ENCODE measurements at places on chromosomes 1 and 21.
A peak's percentile ranks its signal among the peaks of the same experiment; 100 is the strongest.

DNA sequence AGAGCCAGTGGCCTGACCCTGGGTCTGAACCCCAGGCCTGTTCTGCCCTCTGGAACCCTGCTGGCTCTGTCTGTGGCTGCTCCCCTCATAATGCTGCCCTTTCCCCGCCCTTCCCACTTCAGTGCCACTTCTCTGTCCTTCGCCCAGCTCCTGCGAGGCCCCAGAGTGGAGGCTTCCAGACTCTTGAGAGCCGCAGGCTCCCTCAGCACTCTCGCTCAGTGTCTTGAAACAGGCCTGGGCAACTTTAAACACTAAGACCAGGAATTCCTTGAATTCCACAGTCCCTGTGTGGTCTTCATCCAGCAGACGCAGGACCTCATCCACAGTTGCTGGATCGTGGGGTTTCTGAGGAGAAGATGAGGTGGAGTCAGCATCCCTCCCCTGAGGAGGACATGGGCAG is 3.5 kb downstream of the CRNN start:
- DNase-seq, result peak; percentile 42

- DNase-seq, result no peak
Observed at GRCh38 chr1:163872067-163872466, 550.3 kb downstream of the NUF2 start.

- no peak for DNase-seq
Observed at GRCh38 chr21:35963920-35964451, 96.3 kb downstream of the SETD4 start.

- peak; percentile 83 for DNase-seq
Observed at GRCh38 chr1:40612345-40612831, 53.1 kb downstream of the RIMS3 start.

DNA sequence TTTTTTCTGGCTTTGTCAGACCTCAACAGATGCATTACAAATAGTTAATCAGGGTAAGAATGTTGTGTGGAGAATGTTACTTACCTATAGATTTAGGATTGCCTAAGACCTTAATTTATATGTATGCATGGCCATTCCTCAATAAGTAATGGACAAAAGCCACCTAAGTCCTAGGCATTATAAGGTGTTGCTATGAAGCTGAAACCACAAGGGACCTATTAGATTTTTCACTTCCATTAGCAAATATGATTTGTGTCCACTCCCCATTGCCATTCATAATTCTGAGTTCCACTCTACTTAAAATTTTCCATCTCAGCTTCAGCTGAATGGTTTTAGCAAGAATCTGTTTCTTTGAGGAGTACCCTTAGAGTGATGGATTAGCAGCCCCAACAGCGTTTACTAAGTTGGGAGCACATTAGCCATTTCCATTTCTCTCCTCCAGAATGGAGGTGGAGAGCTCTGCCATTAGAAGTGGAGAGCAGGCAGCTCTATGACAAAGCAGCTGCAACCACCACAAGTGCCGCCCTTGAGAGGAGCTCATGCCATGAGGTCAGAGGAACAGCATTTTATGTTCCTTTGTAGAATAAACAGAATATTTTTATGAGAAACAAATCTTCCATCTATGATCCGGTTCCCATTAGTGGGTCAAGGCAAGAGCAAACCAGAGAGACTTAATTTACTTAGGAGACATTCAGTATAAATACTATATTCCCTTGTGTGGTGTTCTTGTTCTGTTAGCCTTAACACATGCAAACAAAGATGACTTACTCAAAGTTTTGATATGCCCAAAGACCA is 28.9 kb upstream of the C1orf87 start:
- DNase-seq, result no peak

- no peak for DNase-seq
Observed at GRCh38 chr1:12147201-12147701, 19.5 kb upstream of the TNFRSF1B start.

DNA sequence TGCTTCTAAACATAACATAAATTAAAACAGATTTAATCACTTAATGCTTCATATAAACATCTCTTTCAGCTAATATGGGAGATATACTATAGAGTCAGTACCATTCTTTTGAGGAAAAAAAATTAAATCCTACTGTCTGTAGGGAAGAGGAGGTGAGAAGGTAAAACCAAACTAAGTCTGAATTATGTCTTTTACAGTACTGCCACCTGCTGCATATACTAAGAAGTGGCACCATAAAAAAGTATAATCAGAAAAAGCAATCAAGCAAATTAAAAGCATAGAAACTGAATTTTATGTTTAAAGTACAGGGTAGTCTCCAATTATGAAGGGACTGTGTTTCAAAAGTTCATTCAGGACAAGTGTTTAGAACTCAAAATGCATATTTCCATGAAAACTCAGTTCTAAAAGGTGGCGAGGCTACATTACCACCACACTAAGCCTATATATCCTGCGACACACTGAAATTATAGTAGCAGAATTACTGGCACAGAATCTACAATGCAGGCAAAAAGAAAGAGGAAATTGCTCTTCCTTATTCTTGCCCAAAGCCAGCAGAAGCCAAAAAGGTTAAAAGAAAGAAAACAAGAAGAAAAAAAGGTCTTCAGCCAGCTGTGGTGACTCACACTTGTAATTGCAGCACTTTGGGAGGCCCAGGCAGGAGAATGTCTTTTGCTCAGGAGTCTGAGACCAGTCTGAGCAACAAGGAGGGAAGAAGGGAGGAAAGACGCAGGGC is 9.0 kb downstream of the NSL1 start:
- DNase-seq, result no peak

DNA sequence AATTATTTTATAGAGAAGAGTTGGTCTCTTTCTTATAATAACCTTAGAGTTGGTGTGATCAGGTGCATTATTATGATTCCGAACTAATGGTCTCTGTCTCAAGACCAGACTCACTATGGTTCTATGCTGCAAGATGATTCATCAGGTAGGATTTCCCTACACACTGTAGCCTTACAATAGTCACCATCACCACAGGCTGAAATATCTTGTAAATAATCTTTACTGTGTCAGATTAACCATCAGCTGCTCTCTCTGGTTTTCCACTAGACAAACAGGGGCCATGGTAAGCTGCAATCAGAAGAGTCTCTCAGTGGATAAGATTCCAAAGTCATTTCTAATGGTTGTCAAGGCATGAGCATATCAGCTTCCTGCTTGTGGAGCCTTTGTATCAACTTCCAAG is 4.4 kb upstream of the GBP4 start:
- DNase-seq, result no peak

GRCh38 chr1:201748335-201748734 is 80.6 kb upstream of the IPO9 start:
- no peak for DNase-seq

GRCh38 chr1:32919811-32920733 is 18.9 kb upstream of the TMEM54 start:
- DNase-seq, result no peak

- no peak for DNase-seq
Observed at GRCh38 chr1:17635811-17636210, 96.3 kb downstream of the ARHGEF10L start.

DNA sequence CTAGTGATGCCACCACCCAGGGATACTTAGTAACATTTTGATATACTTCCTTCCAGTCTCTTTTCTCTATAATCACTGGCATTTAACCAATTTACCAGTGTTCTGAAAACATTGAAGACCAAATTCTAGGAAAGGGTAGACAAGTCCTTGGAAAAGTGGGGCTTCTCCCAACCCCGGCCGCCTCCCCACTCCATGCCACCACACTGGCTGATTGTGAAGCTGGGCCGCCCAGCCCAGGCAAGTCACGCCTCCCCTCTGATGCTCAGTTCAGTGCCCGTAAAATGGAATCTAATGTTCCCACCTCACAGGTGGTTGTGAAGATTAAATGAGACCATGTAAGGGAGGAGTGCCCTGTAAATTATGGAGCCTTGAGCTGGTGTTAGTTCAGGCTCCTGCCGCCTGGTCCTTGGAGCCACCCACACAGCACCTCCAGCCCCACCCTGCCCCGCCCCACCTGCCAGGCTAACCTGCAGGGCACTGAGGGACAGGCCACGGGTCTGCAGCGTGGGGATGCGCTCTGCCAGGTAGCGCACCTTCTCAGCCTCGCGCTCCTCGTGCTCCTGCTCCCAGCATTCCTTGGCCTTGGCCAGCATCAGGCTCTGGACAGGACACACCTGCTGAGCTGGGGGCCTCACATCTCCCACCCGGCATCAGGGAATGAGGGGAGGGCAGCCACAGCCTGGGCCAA is 7.3 kb downstream of the TNNI1 start:
- DNase-seq, result no peak

- DNase-seq, result no peak
Observed at GRCh38 chr1:183087001-183087400, 63.8 kb downstream of the LAMC1 start.

DNA sequence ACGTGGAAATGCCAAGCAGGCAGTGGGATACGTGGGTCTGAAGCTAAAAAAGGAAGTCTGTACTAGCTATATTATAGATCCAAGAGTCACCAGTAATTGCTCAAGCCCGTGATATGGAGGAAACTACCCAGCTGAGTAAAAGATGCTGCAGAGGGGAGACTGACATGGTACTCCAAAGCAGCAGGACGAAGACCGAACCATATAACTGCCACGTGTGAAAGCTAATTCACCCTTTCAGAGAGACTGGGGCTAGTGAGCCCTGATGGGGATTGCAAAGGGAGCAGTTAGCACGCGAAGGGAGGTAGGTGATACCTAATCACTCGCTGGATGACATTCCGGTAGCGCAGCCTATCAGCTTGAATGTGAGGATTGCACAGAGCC is 316 bp downstream of the AP4B1 start:
- peak; percentile 49 for DNase-seq

GRCh38 chr1:93033785-93034184 is 45.3 kb upstream of the MTF2 start:
- no peak for DNase-seq

GRCh38 chr1:99986656-99987225 is 16.9 kb downstream of the SLC35A3 start:
- DNase-seq, result no peak

DNA sequence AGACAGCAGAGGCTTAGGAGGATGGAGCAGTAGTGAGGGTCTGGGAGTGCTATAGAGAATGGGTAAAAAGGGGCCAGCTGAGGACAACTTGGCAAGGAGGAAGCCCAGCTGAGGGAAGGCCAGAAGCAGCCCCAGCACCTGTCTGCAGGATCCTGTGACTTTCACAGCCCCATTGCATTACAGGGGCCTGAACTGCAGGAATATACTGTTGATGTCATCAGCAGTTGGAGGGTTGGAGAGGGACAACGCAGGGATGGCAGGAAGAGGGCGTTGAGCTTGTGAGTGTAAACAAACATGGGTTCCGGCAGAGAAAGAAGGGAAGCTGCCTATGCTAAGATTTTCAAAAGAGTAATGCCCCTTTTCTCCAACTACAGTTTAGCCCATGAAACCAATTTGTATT is 628.5 kb downstream of the SMYD3 start:
- no peak for DNase-seq

GRCh38 chr1:67194209-67194863 is 28.1 kb downstream of the IL23R start:
- DNase-seq, result no peak

DNA sequence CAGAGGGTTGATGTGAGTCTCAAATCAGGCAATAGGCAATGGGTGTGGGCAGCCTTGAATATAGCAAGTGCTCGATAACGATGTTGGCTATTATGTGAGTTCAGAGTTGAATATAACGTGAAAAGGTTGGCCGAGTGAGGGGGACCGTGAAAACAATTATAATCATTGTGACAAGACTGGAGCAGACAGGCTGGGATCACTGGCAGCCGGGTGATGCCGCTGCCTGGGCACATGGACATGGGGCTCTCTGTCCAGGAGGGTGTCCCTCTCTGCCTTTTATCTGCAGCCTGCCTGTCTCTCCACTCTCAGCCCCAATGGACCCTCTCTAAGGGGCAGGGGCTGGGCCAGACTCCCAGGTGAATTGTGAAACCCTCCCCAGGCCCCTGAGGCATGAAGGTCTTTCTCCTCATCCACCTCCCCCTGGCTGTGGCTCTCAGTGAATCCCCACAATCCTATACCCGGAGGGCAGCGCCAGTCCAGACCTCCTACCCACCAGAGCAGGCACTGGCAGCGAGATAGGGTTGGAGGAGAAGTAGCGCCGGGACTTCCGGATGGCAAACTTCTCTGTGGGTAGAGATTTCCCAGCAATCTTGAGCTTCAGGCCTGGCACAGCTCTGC is 36.4 kb downstream of the TTC39A start:
- no peak for DNase-seq
